NCI-H1048 (cell line): ENCODE measurements at places on chromosomes 13 and 19.
A peak's percentile ranks its signal among the peaks of the same experiment; 100 is the strongest.

DNA sequence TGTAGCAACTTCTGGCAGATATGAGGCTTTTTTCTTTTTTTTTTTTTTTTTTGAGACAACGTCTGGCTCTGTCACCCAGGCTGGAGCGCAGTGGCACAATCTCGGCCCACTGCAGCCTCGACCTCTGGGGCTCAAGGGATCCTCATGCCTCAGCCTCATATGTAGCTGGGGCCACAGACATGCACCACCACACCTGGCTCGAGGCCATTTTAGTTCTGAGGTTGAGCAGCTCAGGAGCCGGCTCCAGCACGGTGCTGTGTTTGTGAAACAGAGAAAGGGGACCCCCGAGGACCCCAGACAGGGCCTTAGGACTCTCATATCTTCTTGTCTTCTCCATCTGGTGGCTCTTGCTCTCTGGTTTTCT lies 3.4 kb upstream of the FLT3LG start:
- no peak for DNase-seq

- no peak for DNase-seq
Measured at GRCh38 chr13:32247887-32248286, 67.3 kb downstream of the ZAR1L start.

DNA sequence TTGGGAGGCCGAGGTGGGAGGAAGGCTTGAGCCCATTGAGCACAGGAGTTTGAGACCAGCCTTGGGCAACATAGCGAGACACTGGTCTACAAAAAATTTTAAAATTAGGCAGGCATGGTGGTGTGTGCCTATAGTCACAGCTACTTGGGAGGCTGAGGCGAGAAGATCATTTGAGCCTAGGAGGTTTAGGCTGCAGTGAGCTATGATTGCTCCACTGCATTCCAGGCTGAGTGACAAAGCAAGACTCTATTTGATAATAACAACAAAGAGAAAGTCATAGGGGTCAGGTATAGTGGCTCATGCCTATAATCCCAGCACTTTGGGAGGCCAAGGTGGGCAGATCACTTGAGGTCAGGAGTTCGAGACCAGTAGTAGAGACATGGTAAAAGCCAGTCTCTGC lies 4.6 kb upstream of the SLC44A2 start:
- no peak for DNase-seq

DNA sequence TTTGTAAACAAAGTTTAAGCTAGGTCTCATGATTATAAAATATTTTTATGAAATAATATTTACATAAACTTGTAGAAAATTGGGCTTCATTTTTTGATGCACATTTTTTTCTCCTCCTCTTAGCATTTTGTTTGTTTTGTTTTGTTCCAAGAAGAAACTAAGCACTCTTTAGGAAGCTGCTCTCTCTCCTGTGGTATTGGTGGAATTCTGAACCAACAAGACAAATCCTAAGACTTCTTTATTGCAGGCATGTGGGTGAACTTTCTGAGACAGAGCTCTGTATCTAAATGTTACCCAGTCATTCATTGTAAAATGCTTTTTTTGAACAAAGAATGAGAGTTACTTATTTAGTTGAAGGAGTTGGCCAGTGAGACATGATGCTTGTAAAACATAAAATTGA lies 39.3 kb downstream of the LMO7 start:
- no peak for DNase-seq

DNA sequence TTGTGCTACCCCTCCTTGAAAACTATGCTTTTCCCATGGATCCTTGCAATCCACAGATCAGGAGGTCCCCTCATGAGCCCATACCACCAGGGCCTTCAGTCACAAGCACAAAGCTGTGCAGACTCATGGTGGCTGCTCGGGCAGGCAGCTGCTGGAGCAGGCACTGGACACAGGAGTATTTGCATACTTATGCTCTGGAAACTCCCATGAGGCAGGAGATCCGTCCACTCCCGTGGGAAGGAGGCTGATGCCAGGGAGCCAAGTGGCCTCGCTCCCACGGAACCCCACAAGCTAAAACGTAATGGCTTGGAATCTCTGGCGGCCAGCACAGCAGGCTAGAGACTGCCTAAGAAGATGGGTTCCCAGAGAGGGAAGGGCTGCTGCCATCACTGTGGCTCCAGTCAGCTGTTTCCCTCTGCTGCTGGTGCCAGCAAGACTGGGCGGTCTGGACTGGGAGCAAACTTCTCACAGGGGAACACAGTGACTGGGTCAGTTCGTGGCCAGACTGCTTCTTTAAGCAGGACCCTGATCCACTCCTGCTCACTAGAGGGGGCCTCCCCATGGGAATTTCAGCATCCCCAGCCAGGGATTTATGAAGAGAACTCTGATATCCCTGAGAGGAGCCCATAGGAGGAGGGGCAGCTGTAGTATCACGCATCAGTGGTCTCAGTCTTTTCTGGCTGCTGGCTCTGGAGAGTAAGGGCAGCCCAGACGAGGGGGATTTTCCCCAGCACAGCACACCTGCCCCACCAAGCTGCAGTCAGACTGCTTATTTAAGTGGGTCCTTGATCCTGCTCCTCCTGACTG lies 370.3 kb upstream of the ATXN8OS start:
- no peak for DNase-seq

DNA sequence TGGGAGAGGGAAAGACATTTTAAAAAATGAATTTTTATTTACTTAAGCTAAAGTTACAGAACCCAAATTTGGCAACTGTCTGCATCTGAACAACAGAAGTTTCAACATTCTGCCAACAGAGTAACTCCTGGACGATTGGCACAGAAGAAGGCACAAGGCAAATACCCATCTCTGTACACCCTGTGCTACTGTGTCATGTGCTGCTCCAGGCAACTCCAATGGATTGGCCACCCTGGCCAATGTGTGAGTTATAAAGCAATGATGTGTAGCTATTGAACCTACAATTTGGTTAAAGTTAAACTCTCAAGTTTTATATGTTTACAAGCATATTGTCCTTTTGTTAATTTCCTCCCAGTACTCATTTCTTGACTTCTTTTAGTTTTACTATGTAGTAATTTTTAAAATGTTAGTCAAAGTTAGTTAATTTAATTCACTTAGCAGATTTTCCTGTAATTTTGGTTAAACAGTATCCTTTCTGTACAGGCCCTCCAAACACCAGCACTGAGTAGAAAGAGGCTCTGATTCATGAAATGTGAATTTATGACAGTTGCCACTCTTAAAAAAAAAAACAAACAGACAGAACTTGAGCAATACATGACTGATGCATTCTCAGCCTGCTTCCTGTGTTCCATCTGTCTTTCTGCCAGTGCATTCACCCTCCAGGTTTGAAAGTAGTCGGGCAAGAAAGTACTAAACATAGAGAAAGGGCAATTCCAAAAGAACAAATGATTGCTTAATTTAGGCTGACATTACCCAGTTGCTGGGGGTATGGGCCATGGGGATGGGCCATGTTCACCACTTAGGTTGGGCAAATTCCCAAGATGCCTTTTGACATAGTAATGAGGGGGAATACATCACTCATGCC lies 5.9 kb downstream of the STARD13 start:
- no peak for DNase-seq

DNA sequence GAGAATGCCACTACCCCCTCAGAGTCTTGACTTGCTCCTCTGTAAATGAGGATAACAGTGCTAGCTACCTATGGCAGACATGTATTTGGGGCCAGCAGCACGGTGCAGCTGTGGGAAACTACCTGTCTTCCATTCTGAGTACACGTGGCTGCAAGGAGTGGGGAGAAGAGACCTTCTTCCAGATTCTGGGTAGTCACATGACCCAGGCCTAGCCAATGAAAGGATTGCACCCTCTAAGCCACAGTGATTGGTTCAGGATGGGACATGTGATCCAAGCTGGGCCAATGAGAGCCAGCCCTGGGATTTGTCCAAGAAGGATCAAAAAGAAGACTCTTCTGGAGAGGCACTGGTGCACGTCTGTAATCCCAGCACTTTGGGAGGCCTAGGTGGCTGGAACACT lies 5.5 kb downstream of the ZNRF4 start:
- no peak for DNase-seq

- DNase-seq, result no peak
Measured at GRCh38 chr13:110106726-110107125, 200.2 kb downstream of the COL4A1 start.

DNA sequence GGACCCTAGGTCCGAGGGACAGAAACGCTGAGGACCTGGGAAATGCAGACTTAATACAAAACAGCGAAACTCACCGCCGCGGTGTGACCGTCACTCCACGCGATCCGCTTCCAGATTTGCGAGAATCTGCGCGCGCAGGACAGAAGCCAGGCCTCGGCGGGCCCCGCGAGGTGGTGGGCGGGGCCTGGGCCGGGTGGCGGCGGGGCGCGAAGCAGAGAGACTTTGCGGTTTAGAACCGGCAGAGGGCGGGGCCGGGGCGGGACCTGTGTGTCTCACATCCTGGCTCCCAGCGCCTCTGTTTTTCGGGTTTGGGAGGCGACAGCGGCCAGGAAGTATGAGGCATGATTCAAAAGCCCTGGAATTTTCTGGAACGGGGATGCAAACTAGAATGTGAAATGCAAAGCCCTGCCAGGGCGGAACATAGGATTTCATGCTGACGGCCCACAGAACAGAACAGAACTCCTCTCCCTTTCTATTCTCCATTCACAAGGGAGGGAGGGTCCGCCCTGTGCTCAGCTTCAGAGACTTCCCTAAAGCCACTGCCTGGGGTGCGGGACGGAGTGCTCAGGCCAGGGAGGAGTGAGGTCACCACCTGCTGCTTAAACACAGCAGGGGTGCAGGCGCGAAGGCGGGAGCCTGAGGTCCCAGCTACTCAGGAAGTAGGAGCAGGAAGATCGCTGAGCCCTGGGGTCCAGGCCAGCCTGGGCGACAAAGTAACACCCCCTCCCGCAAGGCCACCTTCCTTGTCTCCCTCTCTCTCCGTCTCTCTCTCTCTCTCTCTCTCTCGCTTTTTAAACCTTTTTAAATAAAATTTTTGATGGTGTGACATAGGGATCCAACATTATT lies 44.3 kb downstream of the ZNF611 start:
- peak; percentile 80 for DNase-seq
